ENCODE measurements at places on chromosomes 2 and 18.

DNA sequence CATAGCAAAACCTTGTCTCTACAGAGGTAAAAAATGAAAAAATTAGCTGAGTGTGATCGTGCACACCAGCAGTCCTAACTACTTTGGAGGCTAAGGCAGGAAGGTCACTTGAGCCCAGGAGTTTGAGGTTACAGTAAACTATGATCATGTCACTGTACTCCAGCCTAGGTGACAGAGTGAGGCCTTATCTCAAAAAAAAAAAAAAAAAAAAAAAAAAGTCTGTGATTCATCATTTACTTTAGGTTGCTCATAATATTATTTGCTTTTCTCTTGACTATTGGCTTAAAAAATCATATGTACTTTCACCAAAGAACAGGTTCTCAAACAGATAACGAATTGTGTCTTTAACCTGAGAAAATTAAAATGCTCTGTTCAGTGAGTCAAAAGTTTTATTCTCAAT, 129.1 kb downstream of the MYO3B start:
- no peak for DNase-seq

GRCh38 chr2:72893594-72894319, 6.5 kb downstream of the SPR start:
- no peak for DNase-seq

- DNase-seq, result no peak
Observed at GRCh38 chr2:160813506-160813858, 319.9 kb upstream of the RBMS1 start.

DNA sequence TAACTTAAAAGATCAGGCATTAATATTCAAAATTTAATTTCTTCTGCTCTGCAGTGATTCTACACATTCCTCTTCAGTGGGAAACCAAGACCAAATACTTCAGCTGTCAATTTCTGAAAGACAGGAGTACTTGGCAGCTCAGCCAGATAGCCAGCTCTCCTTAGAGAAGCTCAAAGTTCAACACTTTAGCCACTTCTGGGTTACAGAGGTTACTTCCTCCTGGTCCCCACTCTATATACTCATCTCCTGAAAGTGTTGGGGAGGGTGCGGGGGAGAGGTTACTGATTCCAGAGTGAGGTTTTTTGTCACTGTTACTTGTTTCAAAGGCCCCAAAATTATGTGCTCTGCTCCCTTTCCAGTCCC, 4.1 kb downstream of the CYTIP start:
- no peak for DNase-seq

DNA sequence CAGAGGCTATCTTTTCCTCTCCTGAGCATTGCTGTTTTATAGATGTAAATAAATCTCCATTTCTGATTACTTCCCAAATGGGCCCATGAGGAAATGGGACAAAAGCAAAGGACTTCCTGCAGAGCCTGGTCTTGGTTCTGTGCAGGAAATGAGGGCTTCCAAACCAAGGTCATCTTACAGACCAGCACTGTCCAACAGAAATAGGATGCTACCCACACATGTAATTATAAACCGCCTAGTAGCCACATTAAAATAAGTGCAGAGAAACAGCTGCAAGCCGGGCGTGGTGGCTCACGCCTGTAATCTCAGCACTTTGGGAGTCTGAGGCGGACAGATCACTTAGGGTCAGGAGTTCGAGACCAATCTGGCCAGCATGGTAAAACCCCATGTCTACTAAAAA, 6.2 kb downstream of the TTL start:
- no peak for DNase-seq

DNA sequence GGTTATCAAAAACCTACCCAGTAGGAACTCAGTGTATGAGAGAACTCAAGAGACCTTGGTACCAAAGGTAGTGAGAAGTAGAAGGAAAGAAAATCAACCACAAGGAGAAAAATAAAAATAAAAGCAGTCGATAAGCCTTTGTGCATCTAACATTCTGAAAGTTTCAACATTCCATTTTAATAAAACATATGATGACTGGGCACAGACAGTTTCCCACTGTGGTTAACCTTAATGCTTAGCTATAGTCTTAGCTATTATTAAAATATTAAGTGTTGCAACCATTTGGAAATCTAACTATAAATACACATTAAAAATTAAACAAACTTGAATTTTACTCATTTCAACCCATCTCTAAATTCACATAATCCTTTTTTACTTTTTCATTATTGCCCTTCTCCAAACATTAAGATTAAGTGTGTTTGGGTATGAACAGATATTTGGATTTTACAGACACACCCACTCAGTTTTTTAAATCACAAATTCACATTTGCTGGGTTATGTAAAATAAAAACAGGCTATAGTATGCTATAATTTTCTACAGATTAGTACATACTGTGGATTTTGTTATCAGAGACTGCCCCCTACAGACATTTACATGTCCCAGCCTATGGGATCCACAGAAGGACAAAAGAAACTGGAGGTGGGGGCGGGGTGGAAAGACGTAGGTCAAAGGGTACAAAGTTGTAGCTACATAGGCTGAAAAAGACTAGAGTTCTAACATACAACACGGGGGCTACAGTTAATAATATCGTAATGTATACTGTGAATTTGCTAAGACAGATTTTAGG, 32.8 kb downstream of the SRBD1 start:
- no peak for DNase-seq
